Activated T-cell treated with anti-CD3 and anti-CD28 coated beads, Interleukin-2, amount 50 U/mL, for 24 hours (primary cell): ENCODE measurements at places on chromosomes 4 and X.

- no peak for DNase-seq
Measured at GRCh38 chr4:8330821-8331574, 61.4 kb downstream of the HTRA3 start.

DNA sequence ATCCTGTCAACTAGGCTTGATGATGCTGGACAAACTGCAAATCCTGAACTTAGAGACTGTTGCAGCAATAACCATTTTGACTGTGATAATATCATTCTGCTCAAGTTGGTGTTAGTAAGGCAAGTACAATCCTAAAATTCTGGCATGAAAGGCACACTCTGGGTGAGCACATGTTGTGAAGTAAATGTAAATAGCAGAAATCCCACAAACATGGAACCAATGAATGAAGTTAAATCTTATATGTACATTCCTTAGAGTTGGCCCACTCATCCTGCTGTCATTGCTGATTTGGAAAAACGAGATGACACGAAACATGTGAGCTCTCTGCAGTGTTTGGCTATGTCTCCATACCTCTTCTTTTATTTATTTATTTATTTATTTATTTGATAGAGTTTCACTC is 21.0 kb downstream of the RBM47 start:
- DNase-seq: no peak

GRCh38 chrX:24862343-24862742 is 153.4 kb downstream of the ARX start:
- no peak for DNase-seq

- DNase-seq: no peak
Measured at GRCh38 chr4:6770581-6771228, 11.8 kb upstream of the KIAA0232 start.

DNA sequence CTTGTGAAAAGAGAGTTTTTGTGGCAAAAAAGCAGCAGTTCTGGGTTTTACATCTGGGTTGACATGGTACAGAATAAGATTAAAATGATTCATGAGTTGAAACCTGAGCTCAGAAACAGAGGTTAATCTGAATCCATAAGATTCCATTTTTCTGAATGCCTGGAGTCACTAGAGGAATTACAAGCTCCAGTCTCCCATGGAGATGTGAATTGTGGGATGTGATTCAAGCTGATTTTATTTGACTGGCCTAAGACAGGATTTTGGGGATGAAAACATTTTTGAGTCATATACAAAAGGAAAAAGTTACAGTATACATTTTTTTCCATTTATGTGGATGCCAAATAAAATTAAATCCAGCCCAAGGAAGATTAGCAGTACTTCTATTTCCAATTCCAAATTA is 161.1 kb downstream of the RBM46 start:
- DNase-seq: no peak

DNA sequence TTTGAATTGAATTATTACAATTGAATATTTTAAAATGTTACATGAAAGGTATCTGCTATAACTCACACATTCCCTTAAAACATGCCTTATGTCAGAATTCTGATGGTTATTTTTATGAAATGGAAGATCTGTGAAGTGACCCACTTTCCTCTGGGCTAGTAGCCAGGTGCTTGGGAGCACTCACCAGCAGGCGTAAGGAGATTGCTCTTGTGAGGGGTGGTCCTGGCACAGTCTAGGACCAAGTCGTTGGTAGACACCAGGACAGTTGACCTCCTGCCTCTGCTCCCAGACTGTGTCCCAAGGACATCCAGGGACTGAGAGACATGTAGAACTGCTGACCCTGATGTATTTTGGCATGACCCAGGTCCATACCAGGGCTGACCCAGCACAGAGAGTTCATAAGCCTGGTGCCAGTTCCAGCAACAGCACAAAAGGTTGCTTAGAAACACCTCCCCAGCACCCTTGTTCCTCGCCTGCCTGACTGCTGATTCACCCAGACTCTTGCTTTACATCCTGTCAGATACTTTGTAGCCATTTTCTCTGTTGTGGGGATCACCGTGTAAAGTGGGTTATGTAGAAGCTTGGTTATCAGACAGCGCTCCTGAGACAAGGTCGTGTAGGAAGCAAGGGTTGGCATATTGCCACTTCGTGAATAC is 48.5 kb downstream of the NELFA start:
- DNase-seq: no peak

GRCh38 chr4:18815081-18815778 is 793.7 kb upstream of the LCORL start:
- DNase-seq: no peak

- no peak for DNase-seq
Measured at GRCh38 chrX:57675320-57675719, 4.7 kb downstream of the NLRP2B start.

DNA sequence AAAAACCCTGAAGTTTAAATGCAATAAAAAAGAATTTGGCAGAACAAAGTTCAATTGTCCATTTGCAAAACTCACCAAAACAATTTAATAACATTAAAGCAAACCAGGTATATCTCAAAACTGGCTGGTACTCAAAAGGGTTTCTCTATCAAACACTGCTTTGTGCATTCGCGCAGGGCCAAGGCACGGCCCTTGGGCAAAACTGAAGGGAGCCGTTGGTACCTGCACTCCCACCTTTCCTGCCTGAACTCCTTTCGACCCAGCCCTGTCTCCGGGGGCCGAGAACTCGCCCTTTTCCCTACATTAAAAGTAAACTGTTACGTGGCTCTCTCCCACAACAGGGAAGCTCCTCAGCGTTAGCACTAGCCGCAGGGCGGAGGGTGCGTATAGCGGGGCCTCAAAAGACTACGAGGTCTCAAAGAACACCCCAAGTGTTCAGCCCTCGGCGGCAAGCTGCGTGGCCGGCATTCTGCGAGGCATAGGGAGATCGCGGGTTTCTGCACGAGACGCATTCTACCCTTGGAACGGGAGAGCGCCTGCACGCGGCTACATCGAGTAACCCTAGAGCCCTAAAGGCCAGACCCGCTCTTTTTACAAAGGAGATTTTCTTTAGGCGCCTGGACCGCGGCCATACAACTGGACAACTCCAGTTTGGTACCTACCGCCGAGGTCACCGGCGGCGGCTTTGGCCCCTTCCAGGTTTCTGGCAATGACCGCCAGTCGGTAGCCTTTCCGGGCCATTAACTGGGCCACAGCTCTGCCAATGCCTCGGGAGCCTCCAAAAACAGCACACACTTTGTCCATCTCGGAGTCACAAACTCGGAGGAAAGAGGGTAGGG is 550 bp downstream of the CBR4 start:
- DNase-seq: peak; percentile 79

DNA sequence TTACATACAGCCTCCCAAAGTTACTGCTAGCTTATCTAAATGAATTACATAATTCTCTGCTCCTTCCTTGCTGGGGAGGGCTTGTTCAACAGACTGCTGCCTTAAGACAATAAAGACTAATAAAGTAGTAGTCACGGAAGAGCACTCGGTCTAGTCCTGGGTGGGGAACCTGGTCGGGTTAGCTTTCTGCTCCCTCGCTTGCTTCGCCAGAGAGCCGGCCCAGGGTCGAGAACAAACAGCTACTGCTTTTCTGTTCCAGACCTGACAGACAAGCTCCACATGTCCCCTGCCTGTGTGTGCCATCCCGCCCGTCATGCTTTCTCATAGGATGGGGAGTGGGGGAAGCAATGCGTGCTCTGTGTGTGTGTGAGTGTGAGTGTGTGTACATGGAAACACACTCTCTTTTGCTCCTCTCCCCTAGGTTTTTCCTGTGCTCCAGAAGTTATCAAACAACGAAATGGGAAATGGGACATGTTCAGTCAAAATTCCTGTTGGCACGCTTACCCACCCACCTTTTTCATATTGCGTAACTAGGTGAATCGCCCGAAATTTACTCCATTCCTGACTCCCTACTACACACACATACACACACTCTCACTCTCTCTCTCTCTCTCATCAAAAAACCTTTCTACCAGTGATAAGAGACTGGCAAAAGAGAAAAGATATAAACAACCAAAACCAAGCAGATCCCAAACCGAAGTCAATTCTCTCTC is 1.3 kb downstream of the NPY1R start:
- DNase-seq: no peak

- no peak for DNase-seq
Measured at GRCh38 chr4:7590189-7590588, 155.5 kb upstream of the PSAPL1 start.

GRCh38 chr4:8599657-8600056 is 7.1 kb downstream of the CPZ start:
- DNase-seq: no peak

DNA sequence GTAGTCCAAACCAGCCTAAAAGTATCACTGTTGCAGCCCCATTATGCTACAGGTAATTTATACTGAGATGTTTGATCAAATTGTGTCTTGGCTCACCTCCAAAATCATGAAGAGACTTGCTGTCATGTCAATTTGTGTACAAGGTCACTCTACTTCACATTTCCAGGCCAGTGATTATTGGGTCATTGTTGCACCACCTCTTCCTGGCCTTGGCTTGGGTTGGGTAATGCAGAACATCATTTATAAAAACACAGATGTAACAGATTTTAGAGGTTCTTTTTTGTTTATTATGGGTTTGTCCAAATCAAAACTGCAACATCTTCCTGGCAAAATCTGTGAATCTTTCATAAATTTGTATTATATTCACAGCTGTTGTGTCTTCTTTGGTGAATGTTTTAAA is 459.5 kb downstream of the ANKRD50 start:
- no peak for DNase-seq

DNA sequence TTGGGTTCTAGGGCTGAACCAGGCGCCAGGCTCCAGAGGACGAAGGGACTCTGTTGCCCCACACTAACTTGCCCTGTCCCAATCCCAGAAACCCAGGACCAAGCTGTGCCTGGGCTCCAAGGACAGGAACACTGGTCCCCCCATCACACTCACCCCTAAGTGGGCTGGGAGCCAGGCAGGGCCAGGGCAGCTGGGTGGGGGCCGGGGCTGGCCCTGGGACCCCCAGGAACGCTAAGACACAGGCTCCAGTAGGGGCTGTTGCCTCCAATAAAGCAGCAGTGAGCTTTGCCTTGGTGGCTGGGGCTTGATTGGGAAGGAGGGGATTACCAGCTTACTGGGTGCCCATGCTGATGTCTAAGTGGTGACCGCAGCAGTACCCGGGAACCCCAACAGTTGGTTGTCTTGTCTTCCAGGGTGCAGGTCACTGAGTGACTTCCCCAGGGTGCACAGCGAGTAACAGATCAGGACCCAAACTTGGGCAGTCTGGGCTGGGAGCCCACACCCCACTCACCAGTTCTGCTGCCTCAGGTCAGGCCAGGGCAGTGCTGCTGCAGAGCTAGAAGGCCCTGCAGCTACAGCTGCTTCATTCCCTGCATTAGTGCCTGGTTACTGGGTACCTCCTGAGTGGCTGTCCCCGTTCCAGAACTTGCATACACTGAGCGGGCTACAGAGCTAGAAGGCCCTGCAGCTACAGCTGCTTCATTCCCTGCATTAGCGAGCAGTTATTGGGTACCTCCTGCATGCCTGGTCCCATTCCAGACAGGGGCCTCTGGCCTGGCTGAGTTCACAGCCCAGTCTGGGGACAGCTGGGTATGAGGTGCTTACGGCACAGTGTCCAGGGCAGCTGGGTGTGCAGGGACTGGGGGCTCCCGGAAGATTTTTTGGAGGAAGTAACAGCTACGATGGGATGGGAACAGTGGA is 9.4 kb upstream of the ADD1 start:
- DNase-seq: peak; percentile 38

DNA sequence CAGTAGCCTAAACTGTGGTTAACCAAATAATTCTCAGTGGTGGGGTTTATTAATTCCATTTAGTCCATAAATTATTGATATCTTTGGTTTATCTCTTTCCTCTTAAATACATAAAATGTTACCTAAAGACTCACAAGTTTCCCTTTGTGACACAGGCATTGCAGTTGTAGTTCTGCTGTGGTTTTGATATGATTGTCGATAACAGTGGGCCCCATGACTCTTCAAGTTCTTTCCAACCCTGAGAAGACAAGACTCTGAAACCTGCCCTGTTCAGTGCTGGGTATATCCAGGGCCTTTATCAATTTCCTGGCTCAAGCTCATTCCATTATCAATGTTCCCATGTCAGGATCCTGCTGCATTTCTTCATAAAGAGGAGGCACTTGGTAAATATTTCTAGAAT is 117.9 kb upstream of the TBC1D9 start:
- DNase-seq: no peak

- DNase-seq: peak; percentile 81
Measured at GRCh38 chr4:15756361-15756861, 21.7 kb upstream of the CD38 start.

- DNase-seq: no peak
Measured at GRCh38 chrX:54530357-54530900, 410 bp downstream of the GNL3L start.

- DNase-seq: no peak
Measured at GRCh38 chrX:13699183-13699826, 10.4 kb downstream of the RAB9A start.

- DNase-seq: no peak
Measured at GRCh38 chrX:15404401-15405096, 20.3 kb upstream of the VEGFD start.

DNA sequence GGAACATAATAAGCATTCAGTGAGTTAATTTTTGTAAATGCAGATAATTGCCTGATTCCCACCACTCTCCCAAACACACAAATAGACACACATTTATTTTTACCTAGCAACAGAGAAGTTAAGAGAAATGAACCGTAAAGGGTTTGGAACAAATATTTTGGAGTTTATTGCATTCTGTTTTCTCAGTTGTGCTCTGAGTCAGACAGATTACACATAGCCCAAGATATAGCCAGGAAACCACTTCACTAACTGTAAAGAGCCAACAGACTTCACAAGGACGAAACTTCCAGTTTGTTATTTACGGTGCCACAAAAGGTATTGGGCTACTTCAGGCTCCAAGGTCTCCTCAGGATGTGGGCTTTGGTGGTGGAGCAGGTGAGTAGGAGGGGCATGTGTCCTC is 217.0 kb downstream of the BMPR1B start:
- DNase-seq: no peak

GRCh38 chr4:83263106-83263505 is 21.5 kb downstream of the COQ2 start:
- DNase-seq: no peak

DNA sequence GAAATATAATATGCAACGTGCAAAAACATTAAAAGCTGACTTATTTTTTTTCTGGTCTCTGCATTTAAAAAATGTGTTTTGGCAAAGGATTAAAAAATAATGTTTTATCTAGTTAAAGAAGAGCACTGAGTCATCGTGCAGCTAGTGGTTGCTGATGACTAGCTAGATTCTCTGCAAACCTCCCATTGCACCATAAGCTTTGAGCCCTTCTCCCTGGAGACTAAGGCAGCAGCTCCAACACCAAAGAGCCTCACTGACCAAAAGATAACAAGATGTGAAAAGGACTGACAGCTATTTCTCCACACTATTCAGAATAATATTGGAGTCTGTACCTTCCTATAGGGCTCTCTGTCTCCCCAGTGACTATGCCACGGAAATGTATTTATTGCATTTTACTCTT is 424.3 kb downstream of the SLITRK2 start:
- DNase-seq: no peak
